ENCODE measurements at places on chromosomes 7 and 10.

DNA sequence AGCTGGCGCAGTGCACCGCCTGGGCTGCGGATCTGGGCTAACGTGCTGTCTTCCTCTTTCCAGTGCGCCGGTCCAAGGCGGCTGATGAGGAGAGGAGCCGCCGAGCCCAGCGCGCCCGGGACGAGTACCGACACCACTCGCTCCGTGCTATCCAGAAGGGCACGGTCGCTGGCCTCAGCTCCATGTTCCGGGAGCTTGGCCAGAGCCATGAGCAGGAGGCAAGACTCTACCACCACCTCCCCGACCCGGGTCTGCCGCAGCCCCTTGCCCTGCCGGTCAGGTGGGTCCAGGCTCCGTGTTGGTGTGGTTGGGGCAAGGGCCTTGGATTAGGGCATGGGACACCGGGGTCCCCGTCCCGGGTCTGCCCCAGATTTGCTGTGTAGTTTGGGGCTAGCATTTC, 65.8 kb downstream of the SH2D4B start:
- DNase-seq: no peak

DNA sequence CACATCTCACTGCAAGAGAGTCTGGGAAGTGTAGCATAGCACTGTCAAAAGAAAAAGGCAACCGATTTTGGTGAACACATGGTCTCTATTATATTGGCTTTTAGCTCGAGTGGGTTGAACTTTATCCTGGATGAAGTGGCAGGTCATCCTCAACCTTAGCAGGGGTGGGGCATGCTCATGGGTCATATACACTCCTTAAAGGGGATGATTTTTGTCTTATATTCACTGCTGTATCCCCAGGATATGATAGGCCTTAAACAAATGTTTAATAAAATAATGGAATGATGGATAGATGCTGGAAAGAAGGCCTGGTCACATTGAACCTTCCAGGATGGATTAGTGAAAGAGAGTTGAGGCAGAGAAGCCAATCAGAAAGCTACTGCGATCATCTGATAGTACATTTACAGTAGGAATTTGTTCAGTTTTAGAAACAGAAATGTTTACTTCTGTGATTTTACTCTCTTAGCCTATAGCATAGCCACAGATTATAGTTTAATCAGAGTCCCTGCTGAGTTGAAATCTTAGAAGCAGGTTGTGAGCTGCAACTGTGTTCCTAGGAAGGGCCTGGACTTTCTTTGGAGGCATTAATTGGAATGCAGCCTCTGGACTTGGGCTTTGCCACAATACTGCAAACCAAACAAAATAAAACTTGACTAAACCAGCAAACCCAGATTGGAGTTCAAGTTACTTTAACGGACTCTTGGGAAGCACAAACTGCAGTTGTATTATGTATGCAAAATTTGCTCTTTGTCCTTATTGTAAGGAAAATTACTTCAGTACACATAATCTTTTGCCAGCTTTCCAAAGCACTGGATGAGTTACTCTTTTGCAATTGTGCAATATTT, 138.3 kb downstream of the BMPER start:
- no peak for DNase-seq

GRCh38 chr10:8499312-8499711, 444.8 kb downstream of the GATA3 start:
- no peak for DNase-seq

DNA sequence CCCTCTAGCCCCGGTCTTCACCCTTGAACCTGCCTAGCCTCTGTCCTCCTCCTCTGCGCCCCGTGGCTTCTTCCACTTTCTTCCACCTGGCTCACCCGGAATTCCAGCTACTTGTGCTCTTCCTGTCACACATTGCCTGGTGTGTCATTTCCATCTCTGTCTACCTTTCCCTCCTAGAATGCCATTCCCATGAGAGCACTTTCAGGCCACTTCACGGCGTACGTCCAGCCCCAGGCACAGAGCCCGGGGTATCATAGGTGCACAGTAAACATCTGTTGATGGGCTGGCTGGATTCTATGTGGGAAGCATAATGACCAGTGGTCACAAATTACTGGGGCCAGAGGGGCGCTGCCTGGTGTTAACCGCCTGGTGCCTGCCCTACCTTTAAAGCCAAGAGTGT, 161.3 kb downstream of the CUX1 start:
- no peak for DNase-seq

DNA sequence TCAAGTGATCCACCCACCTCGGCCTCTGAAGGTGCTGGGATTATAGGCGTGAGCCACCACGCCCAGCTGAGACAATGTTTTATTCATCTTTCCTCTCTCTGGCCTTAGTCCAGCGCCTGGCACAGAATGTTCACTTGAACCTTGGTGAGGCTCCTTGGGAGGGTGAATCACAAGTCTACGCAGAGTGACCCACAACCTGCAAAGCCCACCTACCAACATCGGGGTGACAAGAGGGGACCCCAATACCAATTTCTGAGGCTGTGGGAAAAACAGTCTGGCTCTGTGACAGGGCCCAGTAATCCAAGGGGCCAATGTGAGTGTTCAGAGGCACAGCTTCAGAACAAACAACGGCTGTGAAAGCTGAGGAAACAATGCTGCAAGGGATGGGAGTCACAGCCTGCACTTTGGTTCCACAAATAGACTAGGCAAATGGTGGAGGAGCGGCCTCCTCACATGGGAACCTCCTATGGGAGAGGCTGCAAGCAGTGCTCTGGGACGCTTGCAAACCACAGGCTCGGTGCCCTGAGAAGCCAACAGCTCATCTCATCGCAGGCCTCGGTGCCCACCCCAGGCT, 5.6 kb upstream of the MALSU1 start:
- no peak for DNase-seq

GRCh38 chr10:100890141-100890672, 22.6 kb upstream of the SLF2 start:
- DNase-seq: no peak

DNA sequence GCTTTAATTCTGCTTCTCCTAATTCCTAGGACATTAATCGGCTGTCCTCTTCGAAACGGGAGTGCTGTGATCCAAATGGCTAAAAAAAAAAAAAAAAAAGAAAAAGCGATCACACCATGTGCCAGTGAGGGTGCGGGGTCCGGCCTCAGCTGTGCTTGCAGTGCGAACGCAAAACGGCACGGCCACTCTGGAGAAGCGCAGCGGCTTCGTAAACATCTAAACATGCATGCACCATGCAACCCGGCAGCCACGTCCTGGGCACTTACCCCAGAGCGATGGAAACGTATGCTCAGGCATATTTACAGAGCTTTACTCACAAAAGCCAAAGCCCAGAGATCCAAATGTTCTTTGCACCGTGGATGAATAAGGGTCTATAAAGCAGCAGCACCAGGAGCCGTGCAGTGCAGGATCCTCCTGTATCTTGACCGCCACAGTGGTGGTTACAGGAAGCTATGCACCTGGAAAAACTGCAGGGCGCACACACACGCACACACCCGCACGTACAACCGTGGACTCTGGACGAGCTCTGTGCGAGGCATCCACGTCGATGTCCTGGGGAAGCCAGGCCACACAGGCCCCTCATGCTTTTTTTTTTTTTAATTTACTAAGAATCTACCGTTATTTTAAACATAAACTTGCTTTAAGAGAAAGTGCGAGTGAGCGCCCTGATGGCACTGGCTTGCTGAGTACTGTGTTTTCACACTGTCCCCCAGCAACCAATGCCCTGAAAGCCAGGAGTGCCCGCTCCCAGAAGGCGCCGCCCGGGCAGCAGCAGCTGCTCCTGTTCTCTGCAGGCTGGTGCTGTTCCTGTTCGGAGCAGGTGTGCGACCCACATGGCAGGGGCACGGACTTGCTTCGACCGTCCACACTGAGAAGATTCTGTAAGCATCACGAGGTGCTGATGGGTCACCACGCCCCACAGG, 25.0 kb downstream of the GPER1 start:
- DNase-seq: no peak

DNA sequence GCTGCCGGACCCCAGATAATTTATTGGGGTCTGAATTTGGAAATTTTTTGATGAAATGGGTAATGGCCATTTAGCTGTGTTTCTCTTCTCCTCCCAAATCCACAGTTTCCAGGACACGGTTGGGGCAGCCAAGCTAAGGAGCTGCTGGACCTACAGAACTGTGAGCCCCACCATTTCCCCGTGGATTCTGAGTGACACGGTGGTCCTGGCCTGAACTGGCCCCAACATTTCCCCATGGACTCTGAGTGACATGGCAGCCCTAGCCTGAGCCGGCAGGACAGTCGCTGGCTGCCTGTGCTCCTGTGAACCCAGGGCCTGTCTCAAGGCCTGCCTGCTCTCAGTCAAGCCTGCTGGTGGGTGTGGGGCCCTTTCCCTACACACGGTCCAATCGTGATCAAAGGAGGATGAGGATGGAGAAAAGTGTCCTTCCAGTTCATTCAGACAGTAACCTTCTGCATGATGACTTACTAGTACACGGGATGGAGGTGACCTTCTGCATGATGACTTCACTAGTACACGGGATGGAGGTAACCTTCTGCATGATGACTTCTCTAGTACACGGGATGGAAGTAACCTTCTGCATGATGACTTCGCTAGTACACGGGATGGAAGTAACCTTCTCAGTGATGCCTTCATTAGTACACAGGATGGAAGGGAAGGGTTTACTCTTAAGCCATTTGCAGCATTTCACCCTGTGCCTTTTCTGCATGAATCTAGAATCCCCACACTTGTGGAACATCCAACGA, 359.9 kb downstream of the GLRX3 start:
- DNase-seq: no peak

GRCh38 chr10:50361946-50362345, 110.6 kb upstream of the ASAH2 start:
- DNase-seq: no peak

DNA sequence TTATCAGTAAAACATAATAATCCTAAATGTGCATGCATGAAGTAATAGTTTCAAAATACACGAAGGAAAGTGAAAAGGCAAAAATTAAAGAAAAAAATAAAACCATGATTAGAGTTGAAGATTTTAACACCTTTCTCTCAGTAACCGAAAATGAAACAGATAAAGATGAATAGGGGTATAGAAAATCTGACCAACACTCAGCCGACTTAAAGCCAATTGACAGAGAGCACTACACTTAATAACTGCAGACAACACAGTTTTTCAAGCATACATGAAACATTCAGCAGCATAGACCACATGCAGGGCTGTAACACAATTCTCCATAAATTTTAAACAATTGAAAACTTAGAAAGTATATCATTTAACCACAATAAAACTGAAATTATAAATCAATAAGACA, 76.1 kb downstream of the CUBN start:
- no peak for DNase-seq

GRCh38 chr7:148931470-148931869, 47.4 kb upstream of the EZH2 start:
- no peak for DNase-seq

- no peak for DNase-seq
These were observed 134.2 kb downstream of the RALA start for GRCh38 chr7:39757604-39758003.

GRCh38 chr7:102843850-102844249, 69.0 kb upstream of the LRRC17 start:
- DNase-seq: no peak

DNA sequence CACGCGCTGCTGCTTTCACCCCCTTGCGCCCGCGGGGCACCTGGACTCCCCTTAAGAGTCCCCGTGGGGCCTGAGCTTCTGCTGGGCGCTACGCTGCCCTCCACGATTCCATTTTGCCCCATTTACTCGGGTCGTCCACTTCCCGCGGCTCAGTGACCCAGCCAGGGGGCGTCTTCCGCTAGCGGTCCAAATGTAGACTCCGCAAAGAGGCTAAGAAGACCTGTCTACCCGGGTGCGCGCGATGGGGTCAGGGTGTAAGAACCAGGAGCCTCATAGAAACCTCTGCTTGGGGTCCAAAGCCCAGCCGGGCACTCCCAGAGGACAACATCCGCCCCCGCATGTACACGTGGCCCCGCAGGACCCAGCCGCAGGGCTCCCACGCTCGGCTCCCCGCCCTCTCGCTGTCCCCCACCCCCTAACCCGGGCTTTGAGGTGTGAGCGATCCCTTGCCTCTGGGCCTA, 5.2 kb upstream of the HMX2 start:
- DNase-seq: no peak

DNA sequence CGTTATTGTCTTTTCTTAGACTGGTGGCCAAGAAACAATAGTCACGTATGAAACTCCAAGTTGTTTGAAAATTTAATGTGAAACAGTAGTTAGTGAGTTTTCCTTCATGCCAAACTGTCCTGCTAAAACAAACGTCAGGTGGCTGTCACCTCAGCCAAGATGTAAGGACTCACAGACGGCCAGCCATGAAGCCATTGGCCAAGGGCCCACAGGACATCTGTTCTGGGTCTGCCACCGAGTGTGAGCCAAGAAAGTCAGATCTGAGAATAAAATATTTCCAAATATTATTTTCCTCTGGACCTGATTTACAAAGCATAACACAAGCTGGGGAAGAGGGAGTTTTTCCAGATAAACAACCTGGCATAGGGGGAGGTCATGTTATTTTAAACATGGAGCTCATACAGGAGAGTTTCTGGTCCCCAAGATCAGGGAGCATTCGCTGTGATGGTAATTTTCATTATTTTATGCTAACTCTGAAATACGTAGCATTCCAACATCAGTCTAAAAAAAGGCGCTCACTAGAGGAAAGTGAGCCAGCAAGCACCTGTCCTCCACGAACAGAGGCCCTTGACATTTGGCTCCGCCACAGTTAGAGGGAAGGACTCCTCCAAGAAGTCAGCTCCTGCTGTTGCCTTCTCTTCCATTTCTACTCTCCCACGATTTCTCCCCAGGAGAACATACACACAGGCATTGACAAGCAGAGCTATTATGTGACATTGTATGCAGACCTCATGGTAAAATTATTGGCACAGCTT, 38.9 kb upstream of the LANCL2 start:
- DNase-seq: no peak

GRCh38 chr10:82462910-82463551, 588.0 kb downstream of the NRG3 start:
- no peak for DNase-seq

DNA sequence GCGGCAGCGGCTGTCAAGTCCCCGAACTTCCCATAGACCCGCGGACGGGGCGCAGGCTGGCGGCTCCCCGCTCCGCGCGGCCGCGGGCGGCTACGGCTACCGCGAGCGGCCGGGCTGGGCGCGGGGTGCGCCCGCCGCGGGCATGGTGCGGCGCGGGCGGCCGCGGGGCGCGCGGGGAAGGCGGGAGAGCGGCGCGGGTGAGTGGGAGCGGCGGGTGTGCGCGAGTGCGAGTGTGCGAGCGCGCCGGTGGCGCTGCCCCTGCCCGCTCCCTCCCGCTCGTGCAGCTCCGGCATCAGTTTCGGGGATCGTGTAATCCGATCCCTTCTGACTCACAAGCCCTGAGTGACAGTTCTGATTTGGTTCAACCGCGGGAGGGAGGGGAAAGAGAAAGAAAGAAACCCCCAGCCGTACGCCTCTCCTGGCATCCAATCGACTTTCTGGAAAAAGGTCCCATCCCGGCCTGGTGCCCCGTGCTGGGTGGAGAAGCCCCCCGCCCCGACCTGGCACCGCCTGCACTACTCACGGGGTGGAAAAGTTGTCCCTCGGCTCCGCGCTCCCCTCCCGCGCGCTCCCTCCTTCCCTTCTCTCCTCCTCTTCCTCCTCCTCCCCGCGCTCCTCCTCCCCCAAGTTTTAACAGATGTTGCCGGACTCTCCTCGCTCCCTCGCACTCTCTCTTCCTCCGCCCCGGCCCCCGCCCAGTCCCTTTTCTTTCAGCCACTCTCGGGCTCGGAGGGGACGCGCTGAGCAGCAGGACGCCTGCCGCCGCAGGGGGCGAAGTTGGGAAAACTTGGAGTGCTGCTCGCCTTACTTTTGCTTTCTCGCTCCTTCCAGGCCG, at the start of gene GLI3:
Gene GLI3, minus strand, starts transcription at position 234 of the 835 bp plus-strand sequence. CDS start 13,956 bp downstream, outside the sequence.
- no peak for DNase-seq

- DNase-seq: no peak
These were observed 116.4 kb downstream of the SORBS1 start for GRCh38 chr10:95444792-95445191.

- no peak for DNase-seq
These were observed 107.4 kb downstream of the EEPD1 start for GRCh38 chr7:36260481-36260880.

GRCh38 chr7:26038201-26038990, 113.6 kb upstream of the NFE2L3 start:
- DNase-seq: no peak

Measured in stimulated activated CD4-positive, alpha-beta T cell treated with anti-CD3 and anti-CD28 coated beads, Interleukin-1b, Interleukin-23, amount 100 ng/mL, for 1 hour (primary cell).